Endodermal cell (in vitro differentiated cells): ENCODE measurements at places on chromosomes 7 and 10. TPM values are rescaled to one million over a fixed set of nuclear protein-coding genes. Genes with fewer than 3 reads are reported as not detected.
A peak's percentile ranks its signal among the peaks of the same experiment; 100 is the strongest.

TEX36 gene
- total RNA-seq, result not detected in 2 replicates

SPDYE2 gene
- total RNA-seq, result not detected in 3 replicates

DNA sequence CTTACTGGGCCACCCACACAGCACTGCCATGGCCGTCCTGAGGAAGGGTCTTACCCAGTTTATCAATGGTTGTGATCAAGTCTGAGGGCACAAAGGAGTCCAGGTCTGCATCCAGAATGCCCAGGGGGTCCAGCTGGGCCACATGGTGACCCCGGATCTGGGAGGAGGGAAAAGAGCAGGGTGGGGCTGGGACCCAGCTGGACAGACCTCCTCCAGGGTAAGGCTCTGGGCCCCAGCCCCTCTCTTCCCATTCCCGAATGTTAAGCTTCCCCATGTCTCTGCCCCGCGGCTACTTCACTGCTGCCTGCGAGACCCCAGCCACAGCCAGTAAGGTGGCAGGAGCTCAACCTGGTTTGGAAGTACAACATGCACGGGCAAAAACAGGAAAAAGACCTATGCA is 9.5 kb downstream of the OGDHL start:
- peak; percentile 17 for DNase-seq

CH25H gene
- not detected in 3 replicates for total RNA-seq

GRCh38 chr10:60032723-60033122 is 126.4 kb upstream of the CCDC6 start:
- peak; percentile 68 for DNase-seq

DNA sequence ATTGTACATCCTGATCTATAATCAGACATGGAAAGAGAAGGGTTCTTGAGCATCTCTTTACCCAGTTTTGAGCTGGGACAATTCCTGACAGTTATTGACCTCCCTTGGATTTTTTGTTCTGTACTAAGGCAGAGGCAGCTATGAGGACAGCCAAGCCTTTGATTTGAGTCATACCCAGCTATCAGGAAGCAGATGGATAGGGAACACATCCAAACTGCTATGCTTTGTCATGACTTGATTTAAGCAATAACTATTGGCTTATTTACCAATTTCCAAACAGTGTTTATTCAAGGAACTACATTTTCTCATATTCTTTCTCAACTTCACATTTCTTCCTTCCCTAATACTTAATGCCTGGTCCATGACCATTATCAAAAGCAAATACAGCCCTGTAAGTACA is 396.4 kb upstream of the STEAP1 start:
- no peak for DNase-seq
